Cardiac ventricle fibroblast (primary cell): ENCODE measurements at places on chromosomes 6 and 20. TPM values are rescaled to one million over a fixed set of nuclear protein-coding genes. Genes with fewer than 3 reads are reported as not detected.

ADA gene
- total RNA-seq: 28.9 and 31.5 TPM in 2 replicates

TMEM14A gene
- 29.8 and 36.9 TPM in 2 replicates for total RNA-seq

CD24 gene
- 0.12 and 0.15 TPM in 2 replicates for total RNA-seq

C20orf141 gene
- total RNA-seq: 1.2 TPM in 1 of 2 replicates, not detected in the other

DEF6 gene
- 0.44 and 0.50 TPM in 2 replicates for total RNA-seq

CLVS2 gene
- total RNA-seq: under 0.01 TPM in 1 of 2 replicates, not detected in the other

TAAR6 gene
- total RNA-seq: not detected in 2 replicates

IL17F gene
- total RNA-seq: not detected in 2 replicates

IMPG1 gene
- total RNA-seq: not detected in 2 replicates

COL19A1 gene
- total RNA-seq: not detected in 2 replicates

SLC12A5 gene
- not detected in 2 replicates for total RNA-seq

ULBP2 gene
- total RNA-seq: 0.62 and 1.8 TPM in 2 replicates

KCNB1 gene
- 0.73 and 0.94 TPM in 2 replicates for total RNA-seq

TINAG gene
- not detected in 2 replicates for total RNA-seq

SIRPA gene
- 21.2 and 21.4 TPM in 2 replicates for total RNA-seq

OR5V1 gene
- total RNA-seq: not detected in 2 replicates

SPEF1 gene
- not detected in 2 replicates for total RNA-seq

CCN2 gene
- 131 and 137 TPM in 2 replicates for total RNA-seq

APCDD1L gene
- total RNA-seq: 11.6 and 14.9 TPM in 2 replicates

DNAH8 gene
- not detected in 2 replicates for total RNA-seq

WFDC11 gene
- total RNA-seq: not detected in 2 replicates

BCAS4 gene
- 1.9 TPM in 2 replicates for total RNA-seq

SSTR4 gene
- total RNA-seq: not detected in 2 replicates

MATN4 gene
- not detected in 2 replicates for total RNA-seq

MARCKS gene
- 37.3 and 38.5 TPM in 2 replicates for total RNA-seq

TRDN gene
- not detected in 2 replicates for total RNA-seq

PRDM13 gene
- not detected in 2 replicates for total RNA-seq
